Gastroesophageal sphincter (tissue), 4 donors: ENCODE measurements at places on chromosomes 4 and X. TPM values are rescaled to one million over a fixed set of nuclear protein-coding genes. Genes with fewer than 3 reads are reported as not detected.

- no peak for ATAC-seq
Observed at GRCh38 chr4:151568966-151569365, 160.0 kb downstream of the FHIP1A start.

DNA sequence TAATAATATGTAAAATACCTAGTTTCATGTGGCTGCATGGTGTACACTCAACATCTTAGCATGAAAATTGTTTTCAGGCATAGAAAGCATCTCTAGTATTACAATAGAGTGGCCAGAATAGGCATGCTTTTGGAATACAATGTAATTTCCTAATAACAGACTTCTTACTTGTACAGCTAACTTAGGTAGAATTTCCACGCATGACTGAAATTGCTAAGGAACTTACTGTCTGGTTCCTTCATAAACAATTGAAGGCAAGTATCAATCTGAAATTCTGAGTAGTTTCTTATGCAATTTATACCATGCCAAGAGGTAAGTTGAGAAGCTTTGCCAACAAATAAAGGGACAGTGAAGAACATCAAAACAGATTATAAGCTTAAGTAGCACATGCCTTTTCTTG is 26.7 kb downstream of the SULT1E1 start:
- ATAC-seq, result no peak

GRCh38 chrX:107940095-107940494 is 42.1 kb downstream of the TEX13B start:
- ATAC-seq, result no peak

DNA sequence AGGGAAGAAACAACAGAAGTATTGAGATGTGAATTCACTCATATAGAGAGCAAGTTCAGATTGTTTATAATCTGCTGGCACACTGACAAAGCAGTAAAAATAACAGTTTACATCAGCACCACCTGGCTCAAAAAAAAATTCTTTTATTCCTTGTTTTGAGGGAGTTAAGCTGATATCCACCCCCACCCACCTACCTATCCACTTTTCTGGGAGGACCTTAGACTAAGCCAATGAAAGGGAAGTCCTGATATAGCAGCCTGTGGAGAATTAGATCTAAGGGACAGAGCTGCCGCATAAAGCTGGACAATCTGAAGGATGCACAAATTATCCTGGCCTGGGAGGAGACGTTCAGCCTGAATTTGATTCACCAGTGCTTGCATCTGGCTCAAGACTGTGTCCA is 264.5 kb downstream of the RCHY1 start:
- no peak for ATAC-seq

GRCh38 chr4:115671581-115671980 is 558.2 kb upstream of the NDST4 start:
- ATAC-seq, result no peak

The HTN1 gene
- not detected for total RNA-seq

The TBC1D9 gene
- 10.9 TPM for total RNA-seq

The RRH gene
- total RNA-seq, result not detected
